NCI-H526 treated with DMSO at 0.1 percent for 48 hours (cell line): ENCODE measurements at places on chromosomes 7 and 10.

- DNase-seq, result no peak
Measured at GRCh38 chr10:53315709-53316108, 543.1 kb upstream of the MBL2 start.

DNA sequence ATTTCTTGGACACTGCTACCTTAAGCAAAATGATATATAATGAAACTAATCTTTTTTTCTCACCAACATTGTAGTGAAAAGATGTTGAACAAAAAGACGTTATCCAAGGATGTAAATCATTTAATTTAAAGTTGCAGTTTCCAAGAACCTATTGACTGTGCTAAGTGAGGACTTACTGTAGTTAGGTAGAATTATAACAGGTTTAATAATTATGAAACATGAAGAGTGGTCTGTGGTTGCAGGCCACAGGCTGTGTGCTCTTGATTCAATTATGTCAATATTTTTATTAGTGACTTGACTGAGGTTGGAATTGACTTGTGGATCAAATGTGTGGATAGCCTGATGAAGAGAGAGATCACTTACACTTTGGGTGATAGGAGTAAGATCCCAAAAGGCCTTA lies 478.1 kb downstream of the AUTS2 start:
- no peak for DNase-seq

- DNase-seq, result no peak
Measured at GRCh38 chr10:69391158-69391557, 25.6 kb downstream of the TACR2 start.

DNA sequence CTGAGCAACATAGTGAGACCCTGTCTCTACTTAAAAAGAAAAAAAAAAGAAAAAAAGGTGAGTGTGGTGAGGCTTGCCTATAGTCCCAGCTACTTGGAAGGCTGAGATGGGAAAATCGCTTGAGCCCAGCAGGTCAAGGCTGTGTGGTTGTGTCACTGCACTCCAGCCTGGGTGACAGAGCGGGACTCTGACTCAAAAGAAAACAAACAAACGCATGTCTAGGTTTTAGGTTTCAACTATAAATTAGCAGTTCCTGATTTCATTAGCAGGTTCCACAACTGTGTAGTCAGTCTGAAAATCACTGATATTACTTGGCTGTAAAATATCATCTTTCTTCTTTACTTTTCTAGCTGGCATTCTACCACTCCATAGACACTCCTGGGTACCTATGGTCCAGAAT lies 155.7 kb upstream of the HGF start:
- no peak for DNase-seq

GRCh38 chr10:55146032-55146431 lies 345.0 kb upstream of the PCDH15 start:
- DNase-seq, result no peak

- DNase-seq, result no peak
Measured at GRCh38 chr7:107495516-107495915, 25.7 kb downstream of the GPR22 start.

DNA sequence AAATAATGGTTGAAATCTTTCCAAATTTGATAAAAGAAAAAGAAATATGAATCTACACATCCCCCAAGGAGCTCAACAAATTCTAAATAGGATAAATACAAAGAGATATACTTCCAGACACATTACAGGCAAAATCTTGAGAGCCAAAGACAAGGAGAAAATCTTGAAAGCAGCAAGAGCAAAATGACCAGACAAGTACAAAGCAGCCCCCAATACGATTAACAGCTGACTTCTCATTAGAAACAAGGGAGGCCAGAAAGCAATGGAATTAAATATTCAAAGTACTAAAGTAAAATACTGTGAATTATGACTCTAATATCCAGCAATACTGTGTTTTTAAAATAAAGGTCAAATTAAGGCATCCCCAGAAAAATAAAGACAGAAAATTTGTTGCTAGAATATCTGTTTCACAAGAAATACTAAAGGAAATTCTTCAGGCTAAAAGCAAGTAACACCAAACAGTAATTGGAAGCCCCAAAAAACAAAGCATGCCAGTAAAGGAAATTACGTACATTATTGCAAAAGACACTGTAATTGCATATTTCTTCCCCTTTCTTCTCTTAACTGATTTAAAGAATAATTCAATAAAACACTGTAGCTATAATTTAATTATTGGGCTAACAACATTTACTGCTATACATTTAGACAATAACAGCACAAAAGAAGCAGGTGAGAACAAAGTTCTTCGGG lies 36.4 kb downstream of the ZNF438 start:
- DNase-seq, result no peak
